Ovary (tissue), 10 donors: ENCODE measurements at places on chromosomes 3 and 15. TPM values are rescaled to one million over a fixed set of nuclear protein-coding genes. Genes with fewer than 3 reads are reported as not detected.
A peak's percentile ranks its signal among the peaks of the same experiment; 100 is the strongest.

The HOMER2 gene
- total RNA-seq, result 20.4 TPM

The ITIH4 gene
- 7.4 TPM for total RNA-seq

The GOLGA8S gene
- total RNA-seq, result 0.36 TPM

The NEK10 gene
- total RNA-seq, result 2.7 TPM

The GOLGA6D gene
- not detected for total RNA-seq

The GBE1 gene
- 43.7 TPM for total RNA-seq

- no peaks in the 10 kb centered on the region for H3K36me3 ChIP-seq
- DNase-seq, result no peak
- no peak overlapping the region for H3K4me3 ChIP-seq
- H3K27me3 ChIP-seq, result no peaks in the 10 kb centered on the region
- H3K4me1 ChIP-seq, result peaks cover 5% of the 10 kb centered on the region
These were observed 24.5 kb downstream of the KCNMB2 start for GRCh38 chr3:178560759-178561158.

DNA sequence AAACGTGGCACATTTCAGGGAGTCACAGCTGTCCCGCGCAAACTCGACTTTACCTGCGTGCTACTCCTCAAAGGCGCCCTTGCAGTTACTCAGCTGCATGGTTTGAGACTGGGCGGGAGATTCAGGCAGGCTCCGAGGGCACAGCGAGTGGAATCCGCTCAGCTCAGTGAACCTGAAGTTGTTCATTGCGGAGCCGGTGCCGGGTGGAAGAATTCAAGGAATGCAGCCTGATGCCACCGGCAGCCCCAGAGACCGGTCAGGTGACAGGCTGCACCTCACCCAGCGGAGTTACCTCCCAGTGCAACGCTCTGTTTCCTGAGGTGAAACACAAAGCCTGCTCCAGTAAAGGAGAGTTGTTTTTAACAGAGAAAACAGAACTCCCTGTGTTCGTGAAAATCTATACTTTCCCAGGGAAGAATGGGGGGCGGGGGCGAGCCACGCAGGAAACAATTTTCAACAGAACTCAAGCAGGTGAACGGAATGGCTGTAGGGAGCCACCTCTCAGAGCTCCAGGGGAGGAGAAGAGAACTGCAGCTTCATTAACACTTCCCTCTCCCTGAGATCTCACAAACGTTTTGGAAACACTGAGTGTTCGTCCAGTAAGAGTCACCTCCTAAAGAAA lies 3.8 kb downstream of the VEPH1 start:
- no peak overlapping the region for H3K27ac ChIP-seq
- H3K4me3 ChIP-seq, result peak overlapping the region; percentile 6
- no peaks in the 10 kb centered on the region for H3K27me3 ChIP-seq
- peak; percentile 10 for DNase-seq

DNA sequence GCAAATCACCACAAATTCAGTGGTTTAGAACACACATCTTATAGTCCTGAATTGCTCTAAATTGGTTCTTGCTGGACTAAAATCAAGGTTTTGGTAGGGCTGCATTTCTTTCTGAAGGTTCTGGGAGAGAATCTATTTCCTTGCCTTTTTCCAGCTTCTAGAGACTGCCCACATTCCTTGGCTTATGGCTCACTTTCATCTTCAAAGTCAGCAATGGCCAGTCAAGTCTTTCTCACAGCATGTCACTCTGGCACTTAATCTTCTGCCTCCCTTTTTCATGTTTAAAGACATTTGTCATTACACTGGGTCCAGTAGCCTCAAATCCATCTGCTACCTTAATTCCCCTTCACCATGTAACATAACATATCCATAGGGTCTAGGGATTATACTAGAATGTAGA lies 149.0 kb downstream of the NEK10 start:
- no peak overlapping the region for H3K27ac ChIP-seq
- H3K4me3 ChIP-seq, result no peak overlapping the region
- no peak for DNase-seq
- no peaks in the 10 kb centered on the region for H3K27me3 ChIP-seq

- H3K4me1 ChIP-seq, result peaks cover 1% of the 10 kb centered on the region
- no peak overlapping the region for H3K27ac ChIP-seq
- H3K27me3 ChIP-seq, result no peaks in the 10 kb centered on the region
- no peak for DNase-seq
- H3K4me3 ChIP-seq, result no peak overlapping the region
These were observed 17.1 kb downstream of the ARPP19 start for GRCh38 chr15:52551762-52552161.

DNA sequence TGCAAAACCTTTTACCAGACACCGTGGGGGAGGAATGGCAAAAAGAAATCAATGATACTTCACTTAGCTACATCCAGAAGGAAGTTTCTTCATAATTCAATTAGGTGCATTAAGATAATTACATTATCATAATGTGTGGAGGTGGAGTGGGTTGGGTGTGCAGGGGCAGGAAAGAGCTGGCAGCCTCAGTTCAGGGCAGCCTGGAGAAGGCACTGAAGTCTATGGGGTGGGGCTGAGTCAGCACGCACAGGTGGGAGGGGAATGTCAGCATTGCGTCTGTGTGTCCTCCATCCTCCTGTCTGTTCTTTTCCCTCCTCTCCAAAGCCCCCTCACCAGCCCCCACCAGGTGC lies 278.8 kb downstream of the GABRG3 start:
- DNase-seq, result no peak
- no peaks in the 10 kb centered on the region for H3K27me3 ChIP-seq
- no peaks in the 10 kb centered on the region for H3K4me1 ChIP-seq
- H3K4me3 ChIP-seq, result no peak overlapping the region
- H3K36me3 ChIP-seq, result no peaks in the 10 kb centered on the region

- no peak for DNase-seq
- H3K27ac ChIP-seq, result no peak overlapping the region
- no peaks in the 10 kb centered on the region for H3K27me3 ChIP-seq
- no peak overlapping the region for H3K4me3 ChIP-seq
These were observed 99.8 kb upstream of the BFSP2 start for GRCh38 chr3:133300102-133300501.

DNA sequence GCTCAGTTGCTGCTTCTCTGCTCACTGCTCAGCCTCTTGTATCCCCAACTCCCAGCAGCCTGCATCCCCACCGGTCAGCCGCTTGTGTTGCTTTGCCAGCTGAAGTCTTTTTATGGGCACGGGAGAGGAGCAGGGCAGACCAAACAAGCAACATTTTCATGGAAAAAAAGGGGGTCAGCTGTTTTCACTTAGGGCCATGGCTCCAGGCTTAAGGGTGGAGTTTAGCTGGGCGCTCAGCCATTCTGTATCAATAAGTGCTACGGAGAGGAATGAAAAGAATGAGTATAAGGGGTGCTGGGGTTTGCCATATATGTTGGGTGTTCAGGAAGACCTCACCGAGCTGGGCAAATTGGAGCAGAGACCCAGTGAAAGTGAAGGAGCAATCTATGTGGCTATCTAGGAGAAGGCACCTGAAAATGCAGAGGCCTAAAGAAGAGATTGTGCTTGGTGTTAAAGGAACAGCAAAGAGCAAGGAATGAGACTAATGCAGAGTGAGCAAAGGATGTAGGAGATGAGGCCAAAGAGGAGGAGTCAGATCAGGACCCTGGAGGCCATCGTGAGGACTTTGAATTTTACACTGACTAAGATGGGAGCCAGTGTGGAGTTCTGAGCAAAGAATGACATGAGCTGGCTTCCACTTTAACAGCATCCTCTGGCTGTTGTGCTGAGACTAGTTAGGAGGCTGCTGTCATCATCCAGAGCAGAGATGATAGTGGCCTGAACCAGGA lies 16.6 kb upstream of the IREB2 start:
- H3K27ac ChIP-seq, result no peak overlapping the region
- no peak for DNase-seq
- H3K4me1 ChIP-seq, result peaks cover 3% of the 10 kb centered on the region
- no peaks in the 10 kb centered on the region for H3K27me3 ChIP-seq
- no peaks in the 10 kb centered on the region for H3K36me3 ChIP-seq

GRCh38 chr15:77909182-77909940 lies 168.2 kb downstream of the TBC1D2B start:
- H3K4me1 ChIP-seq, result no peaks in the 10 kb centered on the region
- DNase-seq, result no peak
- no peak overlapping the region for H3K4me3 ChIP-seq

DNA sequence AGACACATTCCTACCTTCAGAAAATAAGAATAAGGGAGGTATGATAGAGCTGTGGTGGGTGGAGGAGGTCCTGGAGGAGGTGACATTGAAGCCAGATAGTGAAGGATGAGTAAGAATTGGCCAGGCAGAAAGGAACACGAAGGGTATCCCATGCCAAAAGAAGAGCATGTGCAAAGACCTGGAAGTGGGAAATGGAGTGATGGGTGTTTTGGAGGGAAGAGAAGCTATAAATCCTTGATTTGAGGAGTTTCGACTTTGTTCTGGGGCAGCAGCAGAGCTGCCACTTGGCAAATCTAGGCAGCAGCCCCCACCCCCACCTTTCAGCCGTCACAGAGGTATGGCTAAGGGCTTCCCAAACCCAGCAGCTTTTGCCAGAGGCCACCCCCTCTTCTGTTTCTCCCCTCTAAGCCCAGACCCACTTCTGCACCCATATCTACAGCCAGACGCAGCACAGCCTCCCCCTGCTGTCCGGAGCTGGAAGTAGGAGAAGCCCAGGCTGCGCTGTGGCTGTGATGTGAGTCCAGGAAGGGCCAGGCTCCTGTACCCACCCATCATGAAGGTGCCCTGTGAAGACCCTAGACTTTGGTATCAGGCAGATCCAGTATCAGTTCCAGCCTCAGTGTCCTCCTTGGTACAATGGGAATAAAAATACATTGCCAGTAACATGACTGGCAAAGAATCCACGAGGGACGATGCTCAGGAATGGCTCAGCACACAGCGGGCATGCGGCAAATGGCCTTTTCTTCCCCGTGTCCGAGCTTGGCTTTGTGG lies 188.7 kb upstream of the LINGO1 start:
- H3K27me3 ChIP-seq, result no peaks in the 10 kb centered on the region
- H3K4me1 ChIP-seq, result no peaks in the 10 kb centered on the region
- no peak overlapping the region for H3K4me3 ChIP-seq
- no peaks in the 10 kb centered on the region for H3K36me3 ChIP-seq
- DNase-seq, result peak; percentile 52

DNA sequence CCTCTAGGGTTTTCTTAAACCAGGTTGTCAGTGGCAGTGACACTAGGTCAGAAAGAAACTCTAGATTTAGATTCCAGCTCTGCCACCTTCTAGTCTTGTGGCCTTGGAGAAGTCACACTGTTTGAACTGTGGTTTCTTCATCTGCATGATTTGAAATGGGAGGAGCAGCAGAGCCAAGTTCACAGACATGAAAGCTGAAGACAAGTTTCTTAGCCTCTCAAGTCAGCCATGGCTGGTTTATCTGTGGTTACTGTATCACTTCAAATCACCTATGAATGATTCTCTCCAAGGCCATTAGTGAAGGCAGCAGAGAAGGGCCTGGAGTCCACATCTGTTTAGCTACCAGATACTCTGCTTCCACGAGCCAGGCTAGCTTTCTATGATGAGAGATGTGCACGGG lies 15.6 kb downstream of the CLEC3B start:
- peaks cover 6% of the 10 kb centered on the region for H3K4me1 ChIP-seq
- H3K4me3 ChIP-seq, result no peak overlapping the region
- no peaks in the 10 kb centered on the region for H3K36me3 ChIP-seq
- no peaks in the 10 kb centered on the region for H3K27me3 ChIP-seq
- no peak for DNase-seq

GRCh38 chr15:61784734-61785133 lies 275.5 kb downstream of the VPS13C start:
- no peaks in the 10 kb centered on the region for H3K36me3 ChIP-seq
- DNase-seq, result no peak
- H3K4me3 ChIP-seq, result no peak overlapping the region
- H3K27me3 ChIP-seq, result no peaks in the 10 kb centered on the region
- H3K4me1 ChIP-seq, result no peaks in the 10 kb centered on the region

- H3K36me3 ChIP-seq, result no peaks in the 10 kb centered on the region
- no peak for DNase-seq
- H3K27ac ChIP-seq, result no peak overlapping the region
- no peaks in the 10 kb centered on the region for H3K27me3 ChIP-seq
These were observed 168.0 kb upstream of the SMAD3 start for GRCh38 chr15:66897416-66897815.

GRCh38 chr3:61858054-61858453 lies 296.7 kb downstream of the PTPRG start:
- no peaks in the 10 kb centered on the region for H3K36me3 ChIP-seq
- H3K4me3 ChIP-seq, result no peak overlapping the region
- H3K27ac ChIP-seq, result no peak overlapping the region
- no peaks in the 10 kb centered on the region for H3K27me3 ChIP-seq
- H3K4me1 ChIP-seq, result peaks cover 2% of the 10 kb centered on the region
- no peak for DNase-seq

DNA sequence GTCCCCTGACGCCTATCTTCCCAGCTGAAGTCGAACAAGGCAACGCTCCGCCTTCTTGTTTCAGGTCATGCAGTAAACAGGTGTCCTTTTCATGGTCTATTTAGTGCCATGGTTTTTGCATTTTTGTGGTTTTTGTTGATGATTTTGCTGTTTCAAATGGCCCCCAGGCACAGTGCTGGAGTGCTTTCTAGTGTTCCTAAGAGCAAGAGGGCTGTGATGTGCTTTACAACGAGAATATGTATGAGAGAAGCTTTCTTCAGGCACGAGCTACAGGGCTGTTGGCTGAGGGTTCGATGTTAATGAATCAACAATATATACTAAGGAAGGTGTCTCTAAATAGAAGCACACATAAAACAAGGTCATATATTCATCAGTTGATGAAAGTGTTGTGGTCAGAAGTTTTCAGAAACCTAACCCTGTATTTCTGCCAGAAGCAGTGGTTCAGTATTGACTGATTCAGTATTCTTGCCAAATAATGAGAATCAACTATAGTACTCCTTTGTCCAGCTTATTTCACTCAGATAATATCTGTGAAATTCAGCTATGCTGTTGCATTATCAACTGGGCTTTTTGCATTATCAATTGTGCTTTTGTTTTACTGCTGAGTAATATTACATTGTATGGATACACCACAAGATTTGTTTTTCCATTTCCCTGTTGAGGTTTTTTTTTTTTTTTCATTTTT lies 18.5 kb downstream of the LIMD1 start:
- peaks cover 7% of the 10 kb centered on the region for H3K4me1 ChIP-seq
- no peak overlapping the region for H3K4me3 ChIP-seq
- DNase-seq, result no peak
- no peaks in the 10 kb centered on the region for H3K27me3 ChIP-seq

GRCh38 chr3:151037746-151038477 lies 47.6 kb upstream of the MED12L start:
- no peaks in the 10 kb centered on the region for H3K36me3 ChIP-seq
- H3K27ac ChIP-seq, result no peak overlapping the region
- H3K4me1 ChIP-seq, result peaks cover 4% of the 10 kb centered on the region

- no peak overlapping the region for H3K4me3 ChIP-seq
- H3K27me3 ChIP-seq, result no peaks in the 10 kb centered on the region
- no peak for DNase-seq
- H3K27ac ChIP-seq, result no peak overlapping the region
- no peaks in the 10 kb centered on the region for H3K36me3 ChIP-seq
These were observed 565.0 kb downstream of the MAGI1 start for GRCh38 chr3:65473736-65474135.

GRCh38 chr3:63874769-63875168 lies 11.1 kb downstream of the ATXN7 start:
- peaks cover 5% of the 10 kb centered on the region for H3K4me1 ChIP-seq
- no peaks in the 10 kb centered on the region for H3K36me3 ChIP-seq
- no peak overlapping the region for H3K4me3 ChIP-seq
- H3K27me3 ChIP-seq, result no peaks in the 10 kb centered on the region
- DNase-seq, result no peak

GRCh38 chr15:68666812-68667450 lies 88.1 kb downstream of the CORO2B start:
- DNase-seq, result peak; percentile 16
- no peak overlapping the region for H3K4me3 ChIP-seq
- no peak overlapping the region for H3K27ac ChIP-seq
